ENCODE measurements at places on chromosomes 1 and 21.

DNA sequence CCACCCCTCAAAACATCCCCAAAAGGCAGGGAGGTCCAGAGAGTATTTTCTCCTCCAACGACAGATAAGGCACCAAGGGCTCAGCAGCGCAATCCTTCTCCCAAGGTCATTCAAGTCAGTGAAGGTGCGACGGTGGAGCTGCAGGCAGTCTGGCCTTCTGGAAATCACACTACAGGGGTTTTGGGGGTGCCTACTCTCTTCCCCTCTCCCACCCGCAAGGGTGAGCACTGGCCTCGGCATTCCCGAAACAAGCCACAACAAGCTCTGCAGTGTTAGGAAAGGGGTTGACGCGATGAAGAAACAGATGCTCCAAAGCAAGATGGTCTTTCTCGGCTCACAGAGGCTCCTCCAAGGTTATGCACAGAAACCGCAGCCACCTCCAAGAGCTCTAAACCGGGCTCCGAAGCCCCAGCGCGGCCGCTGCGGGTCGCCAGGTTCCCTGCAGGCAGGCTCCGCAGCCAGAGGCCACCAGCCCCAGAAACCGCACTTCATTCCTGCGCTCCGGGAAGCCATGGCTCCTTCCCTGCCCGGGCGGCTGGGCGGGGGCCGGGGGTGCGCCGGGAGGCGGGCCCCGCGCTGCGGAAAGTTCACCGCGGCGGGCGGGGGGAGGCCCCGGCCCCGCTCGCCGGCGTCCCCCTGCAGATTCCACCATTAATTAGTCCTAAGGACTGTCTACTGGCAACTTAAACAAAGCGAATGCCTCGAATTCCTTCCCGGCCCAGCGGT is 1.1 kb downstream of the LUZP1 start:
- peak; percentile 48 for DNase-seq

GRCh38 chr1:87208080-87208479 is 120.6 kb upstream of the LMO4 start:
- DNase-seq = no peak

- no peak for DNase-seq
These were observed 14.0 kb downstream of the LBR start for GRCh38 chr1:225413708-225414375.

DNA sequence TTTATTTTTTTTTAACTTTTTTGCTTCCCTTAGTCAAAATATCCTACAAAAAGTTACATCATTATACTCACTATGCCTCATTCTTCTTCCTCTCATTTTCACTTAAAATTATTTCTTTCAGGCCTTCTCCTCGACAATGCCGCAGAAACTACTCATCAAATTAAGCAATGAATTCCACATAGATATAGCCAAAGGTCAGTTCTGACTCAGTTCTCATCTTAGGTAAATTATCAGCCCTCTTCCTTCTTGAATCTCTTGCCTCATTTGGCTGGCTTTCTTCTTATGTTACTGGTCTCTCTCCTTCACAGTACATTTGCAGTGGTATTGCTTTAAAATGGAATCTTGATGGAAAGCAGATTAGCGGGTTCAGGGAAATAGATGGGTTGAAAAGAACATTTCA is 260.7 kb upstream of the BRINP3 start:
- no peak for DNase-seq

DNA sequence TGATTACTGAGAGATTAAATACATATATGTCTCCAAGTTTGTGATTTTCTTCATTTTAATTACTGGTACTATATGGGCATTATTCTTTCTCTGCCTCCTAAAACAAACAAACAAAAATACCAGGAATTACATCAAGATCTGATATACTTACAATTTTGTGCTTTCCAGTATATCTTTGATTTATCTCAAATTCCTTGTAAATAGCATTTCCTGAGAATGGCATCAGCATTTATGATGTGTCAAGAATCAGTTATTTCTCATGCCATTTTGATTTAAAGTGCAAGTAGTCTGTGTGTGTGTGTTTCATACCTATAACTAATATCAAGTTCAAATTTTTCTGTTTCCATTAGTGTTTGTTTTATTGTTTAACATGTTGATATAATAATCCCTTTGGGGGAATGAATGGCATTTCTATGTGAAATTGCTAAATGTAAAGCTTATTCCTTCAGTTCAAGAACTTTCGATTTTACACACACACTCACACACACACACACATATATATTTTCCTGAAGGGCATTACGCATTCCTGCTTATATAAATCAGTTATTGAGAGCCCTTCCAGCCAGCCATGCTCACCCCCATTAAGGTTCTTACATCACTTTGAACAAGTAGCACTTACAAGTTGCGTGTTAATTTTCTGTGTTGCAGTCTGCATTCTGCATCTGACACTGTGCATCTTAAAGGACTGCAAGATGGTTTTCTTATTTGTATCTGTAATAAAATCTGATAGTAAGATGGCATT is 102.7 kb downstream of the NEK7 start:
- DNase-seq = no peak

GRCh38 chr1:112209493-112209892 is 186.5 kb upstream of the CTTNBP2NL start:
- DNase-seq = no peak

DNA sequence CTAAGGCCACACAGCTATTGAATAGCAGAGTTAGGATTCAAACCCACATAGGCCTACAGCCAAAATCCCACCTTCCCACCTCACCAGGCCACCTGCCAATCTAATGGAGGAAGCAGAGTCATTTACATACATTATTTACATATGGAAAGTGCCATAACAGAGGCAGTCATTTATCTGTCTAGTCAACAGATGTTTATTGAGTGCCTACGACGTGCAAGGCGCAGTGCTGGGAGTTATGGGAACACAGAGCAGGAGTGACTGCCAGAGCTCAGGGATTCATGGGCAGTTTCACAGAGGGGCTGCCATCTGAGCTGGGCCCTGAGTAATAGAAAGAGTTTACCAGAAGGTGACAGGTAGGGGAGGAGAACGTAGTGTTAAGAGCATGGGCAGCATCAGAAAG is 10.3 kb upstream of the PADI6 start:
- DNase-seq = no peak

- DNase-seq = peak; percentile 43
These were observed 49.4 kb upstream of the PARP1 start for GRCh38 chr1:226457307-226457712.

DNA sequence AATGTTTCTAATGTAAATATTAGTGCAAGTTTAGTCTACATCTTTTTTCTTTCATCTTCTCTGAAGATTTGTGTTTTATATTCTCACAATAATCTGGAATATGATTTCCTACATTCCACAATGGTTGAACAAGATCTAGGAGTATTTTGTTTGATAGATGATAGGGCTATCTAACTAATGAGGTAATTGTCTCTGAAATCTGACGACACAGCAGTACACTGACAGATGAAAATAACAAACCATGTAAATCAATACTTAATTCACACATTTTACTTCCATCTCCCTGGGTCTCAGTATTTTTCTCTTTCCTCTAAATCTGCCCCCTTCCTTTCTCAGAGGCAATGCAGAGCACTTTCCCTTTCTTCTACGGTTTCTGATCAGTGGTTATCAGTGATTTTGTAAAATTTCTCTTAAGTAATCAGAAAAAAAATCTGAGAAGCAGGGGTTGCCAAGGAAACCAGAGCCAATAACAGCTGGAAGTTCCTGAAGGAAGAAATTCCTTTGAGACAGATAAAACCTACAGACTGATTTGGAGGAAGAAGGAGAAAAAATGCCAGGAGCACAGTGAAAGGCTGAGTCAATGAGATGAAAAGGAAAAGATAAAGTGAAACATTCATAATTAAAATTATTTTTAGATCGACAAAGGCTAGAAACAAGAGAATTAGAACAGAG is 7.3 kb upstream of the ANKRD13C start:
- no peak for DNase-seq

DNA sequence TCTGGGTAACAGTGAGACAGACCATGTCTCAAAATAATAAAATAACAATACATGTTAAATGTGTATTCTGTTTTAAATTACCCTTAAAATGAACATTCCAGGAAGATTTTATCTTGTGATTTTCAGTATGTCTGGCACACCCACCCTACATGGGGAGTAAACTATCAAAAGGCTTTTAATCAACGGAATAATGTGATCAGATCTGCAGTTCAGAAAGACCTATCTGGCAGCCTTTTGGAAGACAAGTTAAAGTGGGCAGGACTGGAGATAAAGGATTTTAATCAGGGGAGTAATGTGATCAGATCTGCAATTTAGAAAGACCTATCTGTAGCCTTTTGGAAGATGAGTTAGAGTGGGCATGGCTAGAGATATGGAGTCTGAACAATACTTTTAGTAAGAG is 10.1 kb downstream of the MED8 start:
- DNase-seq = no peak

DNA sequence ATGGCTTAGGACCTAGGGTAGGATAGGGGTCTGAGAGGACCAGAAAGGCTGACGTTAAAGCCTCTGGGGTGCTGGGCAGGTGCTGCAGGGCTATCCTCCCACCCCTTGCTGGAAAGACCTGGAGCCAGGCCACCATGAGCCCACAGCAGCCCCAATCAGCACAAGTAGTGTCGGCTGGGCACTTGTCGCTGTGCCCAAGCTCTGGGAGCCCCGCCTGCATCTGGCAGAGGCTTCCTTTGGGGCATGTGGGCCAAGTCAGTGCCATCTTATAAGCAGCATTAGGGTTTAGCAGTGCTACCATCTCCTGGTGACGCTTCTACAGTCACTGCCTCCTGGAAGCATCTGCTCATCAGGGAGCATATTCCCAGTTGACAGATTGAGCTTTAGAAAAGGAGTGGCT is 31.3 kb downstream of the MAN1C1 start:
- no peak for DNase-seq

DNA sequence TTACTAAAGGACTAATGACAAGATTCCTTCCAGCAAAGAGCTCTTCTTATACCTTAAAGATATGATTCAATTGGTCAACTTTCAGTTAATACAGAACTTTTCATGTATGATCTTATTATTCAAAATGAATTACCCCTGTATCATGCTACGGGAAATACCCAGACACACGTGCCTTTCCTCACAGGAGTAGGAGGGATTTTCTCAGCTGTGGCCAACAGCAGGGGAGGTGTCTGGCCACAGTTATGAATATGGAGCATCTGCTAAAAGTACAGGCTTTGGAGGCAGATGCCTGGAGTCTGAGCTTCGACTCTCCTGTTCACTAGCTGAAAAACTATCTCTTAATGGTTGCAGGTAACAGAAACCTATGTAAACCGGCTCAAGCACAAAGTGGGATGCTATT is 53.6 kb downstream of the KIAA1614 start:
- no peak for DNase-seq

DNA sequence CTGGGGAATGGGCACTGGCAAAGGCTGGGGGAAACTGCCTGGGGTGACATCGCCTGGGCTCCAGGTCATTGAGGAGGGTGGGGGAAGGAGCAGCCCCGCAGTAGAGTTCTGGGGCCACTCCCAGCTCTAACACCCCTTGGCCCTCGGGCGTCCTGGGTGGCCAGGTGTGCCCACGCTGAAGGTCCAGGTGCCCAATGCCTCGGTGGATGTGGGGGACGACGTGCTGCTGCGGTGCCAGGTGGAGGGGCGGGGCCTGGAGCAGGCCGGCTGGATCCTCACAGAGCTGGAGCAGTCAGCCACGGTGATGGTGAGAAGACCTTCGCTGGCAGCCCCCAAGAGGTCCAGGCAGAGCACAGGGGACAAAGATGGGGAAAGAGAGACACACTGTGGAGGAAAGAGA is 7.7 kb downstream of the NTRK1 start:
- DNase-seq = no peak

All from activated CD4-positive, alpha-beta T cell treated with anti-CD3 and anti-CD28 coated beads, Interleukin-2, amount 50 U/mL, for 48 hours (primary cell).